ENCODE measurements at places on chromosomes 5 and 9.

DNA sequence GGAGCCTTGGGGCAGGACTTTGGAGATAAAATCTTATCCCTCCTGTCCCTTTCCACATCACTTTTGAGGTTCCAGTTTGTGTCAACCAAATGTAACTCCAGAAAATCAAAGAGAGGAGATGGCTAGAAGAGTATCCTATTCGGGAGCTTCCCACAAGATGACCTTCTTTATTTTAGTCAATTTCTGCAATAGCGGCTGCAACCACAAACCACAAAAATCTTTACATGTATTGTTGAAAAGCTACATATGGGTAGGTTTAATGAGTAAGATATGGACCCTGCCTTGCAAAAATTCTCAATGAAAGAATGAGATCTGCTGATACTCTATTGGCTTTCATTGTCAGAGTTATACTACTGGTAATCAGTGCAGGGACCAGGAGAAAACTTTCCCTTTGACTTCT lies 92.2 kb upstream of the MAMDC2 start:
- no peak for DNase-seq

- no peak for DNase-seq
Measured at GRCh38 chr5:177353093-177353492, 1.6 kb upstream of the LMAN2 start.

- no peak for DNase-seq
Measured at GRCh38 chr5:51099173-51099853, 283.9 kb upstream of the ISL1 start.

- DNase-seq, result no peak
Measured at GRCh38 chr5:88539026-88539425, 270.4 kb upstream of the TMEM161B start.

DNA sequence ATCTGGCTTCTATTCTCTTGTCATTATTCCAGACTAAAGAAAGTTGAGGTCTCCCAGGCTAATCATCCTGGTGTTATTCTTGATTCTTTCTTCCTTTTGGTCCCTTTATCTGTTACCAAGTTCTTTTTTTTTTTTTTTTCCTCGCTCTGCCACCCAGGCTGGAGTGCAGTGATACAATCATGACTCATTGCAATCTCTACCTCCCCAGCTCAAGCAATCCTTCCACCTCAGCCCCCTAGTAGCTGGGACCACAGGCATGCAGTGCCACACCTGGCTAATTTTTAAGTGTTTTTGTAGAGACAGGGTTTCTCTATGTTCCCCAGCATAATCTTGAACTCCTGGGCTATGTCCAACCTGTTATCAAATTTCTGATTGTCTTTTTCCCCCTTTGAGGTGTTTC lies 126.6 kb upstream of the DHFR start:
- no peak for DNase-seq

- no peak for DNase-seq
Measured at GRCh38 chr9:124513376-124513994, 6.3 kb upstream of the NR5A1 start.

DNA sequence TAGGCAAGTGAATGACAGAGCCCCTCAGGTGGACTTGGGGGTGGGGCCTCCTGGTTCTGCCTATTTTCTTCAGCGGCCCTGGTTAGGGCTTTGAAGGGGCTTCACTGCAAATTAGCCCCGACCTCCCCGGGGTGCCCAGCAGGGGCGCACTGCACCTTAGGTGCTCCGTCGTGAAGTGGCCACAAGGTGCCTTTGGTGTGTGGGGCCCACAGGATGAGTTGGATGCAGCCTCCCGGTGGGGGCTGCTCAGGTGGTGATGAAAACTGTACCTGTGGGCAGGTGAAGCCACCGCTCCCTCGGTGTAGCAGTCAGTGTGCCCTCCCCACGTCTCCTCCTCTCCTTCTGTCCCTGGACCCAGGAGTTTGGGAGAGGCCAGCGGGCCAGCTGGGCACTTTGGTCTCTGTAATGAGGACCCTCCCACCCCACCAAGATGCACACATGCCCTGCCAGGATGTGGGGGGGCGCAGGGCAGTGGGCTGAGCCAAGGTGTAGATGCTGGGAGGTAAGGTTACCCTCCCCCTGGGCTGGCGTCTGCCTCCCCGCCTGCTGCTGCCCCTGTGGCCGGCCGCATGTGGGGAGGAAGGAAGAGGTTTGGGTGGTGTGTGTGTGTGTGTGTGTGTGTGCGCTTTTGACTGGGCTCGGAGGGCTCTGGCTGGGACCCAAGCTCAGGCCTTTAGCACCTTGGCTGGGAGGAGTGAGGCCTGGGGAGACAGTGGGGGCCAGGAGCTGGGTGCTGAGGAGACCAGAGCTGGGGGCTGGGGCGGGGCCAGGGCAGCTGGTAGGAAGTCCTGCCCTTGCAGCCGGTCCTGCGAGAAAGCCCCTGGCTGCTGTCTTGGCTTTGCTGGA lies 55.6 kb downstream of the RXRA start:
- no peak for DNase-seq

GRCh38 chr5:7537573-7537972 lies 141.6 kb downstream of the ADCY2 start:
- DNase-seq, result no peak

DNA sequence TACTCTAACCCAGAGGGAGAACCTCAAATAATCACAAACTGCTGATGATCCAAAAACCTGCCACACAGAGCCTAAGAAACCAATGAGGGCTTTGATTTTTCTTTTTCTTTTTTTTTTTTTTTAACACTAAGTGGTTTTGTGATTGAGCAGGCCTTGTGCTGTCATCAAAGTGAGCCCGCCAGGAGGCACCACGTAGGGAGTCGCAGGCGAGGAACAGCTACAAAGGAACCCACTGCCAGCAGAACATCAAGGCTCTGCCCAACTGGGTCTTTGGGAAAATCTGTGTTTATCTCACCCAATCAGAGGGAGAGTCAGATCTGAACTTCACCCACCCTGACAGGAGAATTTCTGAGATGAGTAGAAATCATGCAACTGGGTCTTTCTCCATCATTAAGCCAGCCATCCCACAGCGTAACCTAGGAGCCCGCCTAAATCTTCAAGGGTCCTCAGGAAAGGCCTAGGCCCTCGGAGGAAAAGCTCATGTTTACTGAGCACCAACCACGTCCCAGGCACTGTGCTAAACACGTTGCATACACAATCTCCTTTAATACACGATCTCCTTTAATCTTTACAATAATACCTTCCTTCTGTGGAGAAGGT lies 126.9 kb upstream of the FSTL4 start:
- no peak for DNase-seq

DNA sequence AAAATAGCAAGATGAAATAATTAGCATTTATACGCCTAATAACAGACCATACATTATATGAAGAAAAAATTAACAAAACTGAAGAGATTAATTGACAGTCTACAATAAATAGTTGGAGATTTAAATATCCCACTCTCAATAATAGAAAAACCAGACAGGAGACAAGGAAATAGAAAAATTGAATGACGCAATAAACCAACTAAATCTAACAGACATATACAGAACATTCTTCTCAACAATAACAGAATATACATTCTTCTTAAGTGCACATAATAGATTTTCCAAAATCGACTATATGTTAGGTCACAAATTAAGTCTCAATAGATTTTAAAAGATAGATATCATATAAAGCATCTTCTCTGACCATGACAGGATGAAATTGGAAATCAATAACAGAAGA lies 25.6 kb upstream of the RNF180 start:
- no peak for DNase-seq

DNA sequence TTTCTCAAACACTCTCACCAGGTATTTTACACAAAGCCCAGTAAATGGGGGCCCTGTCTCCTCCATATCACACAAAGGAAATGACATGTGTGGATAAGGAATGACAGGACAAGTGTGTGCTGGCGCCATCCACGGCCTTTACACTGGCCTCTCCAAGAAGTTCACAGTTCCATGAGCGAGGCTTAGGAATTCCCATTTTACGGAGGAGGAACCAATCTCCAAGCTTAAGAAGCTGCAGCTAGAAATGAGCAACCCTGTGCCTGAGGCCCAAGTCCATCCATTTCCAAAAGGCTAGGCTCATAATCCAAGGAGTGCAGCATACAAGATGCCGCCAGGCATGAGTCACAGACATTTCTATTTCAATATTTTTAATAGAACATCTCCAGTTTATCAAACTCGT lies 203.4 kb downstream of the AUH start:
- DNase-seq, result no peak

GRCh38 chr5:90297045-90297764 lies 112.4 kb downstream of the CETN3 start:
- no peak for DNase-seq

DNA sequence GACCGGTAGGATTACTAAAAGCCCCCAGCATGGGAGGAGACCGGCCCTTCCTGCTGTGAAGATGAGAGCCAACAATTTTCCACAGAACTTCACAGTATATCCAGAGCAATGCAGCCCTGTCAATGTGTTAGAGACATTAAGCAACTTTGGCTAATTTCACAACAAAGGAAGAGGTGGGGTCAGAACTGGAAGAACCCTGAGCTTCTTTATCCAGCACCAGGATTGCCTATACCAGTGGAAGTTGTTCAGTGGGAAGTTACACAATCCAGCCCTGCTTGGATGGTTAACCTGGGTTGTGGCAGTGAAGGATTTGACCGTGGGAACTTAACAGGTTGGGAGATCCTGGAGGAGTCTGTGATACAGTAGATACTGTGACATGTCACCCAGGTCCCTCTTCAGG lies 197.0 kb downstream of the FBN2 start:
- no peak for DNase-seq

DNA sequence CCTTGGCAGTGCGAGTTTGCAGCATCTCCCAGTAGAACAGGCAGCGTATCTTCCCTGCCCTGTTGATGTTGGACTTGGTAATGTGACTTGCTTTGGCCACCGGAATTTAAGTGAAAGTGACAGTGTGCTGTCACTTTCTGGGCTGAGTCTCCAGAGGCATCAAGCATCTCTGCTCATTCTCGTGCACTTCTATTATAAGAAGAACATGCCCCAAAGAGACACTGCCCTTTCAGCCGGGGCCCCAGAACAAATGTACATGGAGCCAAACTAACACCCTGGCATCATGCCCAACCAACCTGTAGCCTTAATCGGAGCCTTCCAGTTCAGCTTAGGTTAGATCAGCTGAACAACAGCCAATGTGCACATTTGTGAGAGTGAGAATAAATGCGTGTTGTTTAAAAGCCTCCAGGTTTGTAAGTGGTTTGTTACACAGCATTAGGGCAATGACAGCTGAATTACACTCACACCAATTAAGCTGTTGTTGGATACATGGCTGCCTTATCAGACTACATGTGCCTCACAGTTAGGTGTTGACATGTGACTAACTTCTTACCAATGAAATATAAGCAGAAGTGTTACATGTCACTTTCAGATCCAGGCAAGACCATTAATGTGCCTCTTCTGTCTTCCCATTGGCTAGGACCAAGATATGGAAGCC lies 22.1 kb upstream of the FRMD3 start:
- no peak for DNase-seq

- no peak for DNase-seq
Measured at GRCh38 chr5:127313379-127313778, 22.8 kb downstream of the MEGF10 start.

GRCh38 chr9:35675732-35676392 lies 2.1 kb downstream of the CA9 start:
- DNase-seq, result no peak
